ENCODE measurements at places on chromosomes 4 and X.

- no peak for DNase-seq
These were observed 2.4 kb downstream of the TLL1 start for GRCh38 chr4:165875446-165875845.

- DNase-seq: no peak
These were observed 86.2 kb upstream of the KIT start for GRCh38 chr4:54571293-54572151.

DNA sequence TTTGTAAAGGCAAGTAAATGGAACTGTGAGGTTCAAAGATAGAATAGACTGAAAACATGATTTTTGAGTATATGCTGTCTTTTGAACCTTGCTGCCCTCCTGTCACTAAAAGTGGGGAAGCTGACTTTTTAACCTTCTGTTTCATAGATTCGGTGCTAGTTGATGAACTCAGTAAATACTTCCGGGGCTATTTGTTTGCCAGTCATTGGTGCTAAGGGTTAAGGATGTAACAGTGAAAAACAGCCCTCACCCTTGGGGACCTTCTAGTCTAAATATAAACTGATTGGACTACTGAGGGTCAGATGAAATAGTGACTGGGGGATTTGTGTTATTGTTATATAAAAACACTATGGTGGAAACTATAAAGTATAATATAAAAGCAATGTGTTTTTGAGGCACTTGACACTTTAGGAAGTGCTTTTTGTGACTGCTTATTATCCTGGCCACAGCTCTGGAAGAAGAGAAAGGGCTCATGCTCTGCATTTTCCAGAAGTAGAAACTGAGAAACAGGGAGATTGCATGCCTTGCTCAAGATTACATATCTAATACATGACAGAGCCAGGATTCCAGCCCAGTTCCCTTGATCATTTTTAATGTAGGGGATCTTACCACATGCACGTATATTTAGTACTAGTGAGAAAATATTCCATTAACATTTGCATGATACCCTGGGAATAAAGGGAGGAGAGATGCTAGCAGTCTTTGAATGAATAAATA is 3.9 kb downstream of the BST1 start:
- no peak for DNase-seq

DNA sequence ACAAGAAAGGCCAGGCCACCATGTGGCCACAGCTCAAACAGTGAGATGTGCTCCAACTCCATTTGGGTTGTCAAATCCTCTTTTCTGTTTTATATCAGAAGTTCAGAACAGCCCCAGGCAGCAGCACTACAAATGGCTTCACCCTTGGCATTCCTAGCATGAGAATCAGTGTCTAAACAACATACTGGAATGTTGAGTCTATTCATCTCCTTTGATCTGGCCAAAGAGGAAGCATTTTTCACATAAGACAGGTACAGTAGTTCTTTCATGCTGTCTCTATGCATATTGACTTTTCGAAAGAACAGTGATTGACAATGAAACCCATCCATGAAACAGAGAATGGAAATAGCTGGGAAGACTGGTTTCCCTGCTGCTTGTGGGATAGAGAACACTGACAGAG is 289.5 kb downstream of the USP46 start:
- DNase-seq: no peak

GRCh38 chrX:109040057-109040456 is 303.7 kb upstream of the IRS4 start:
- no peak for DNase-seq

DNA sequence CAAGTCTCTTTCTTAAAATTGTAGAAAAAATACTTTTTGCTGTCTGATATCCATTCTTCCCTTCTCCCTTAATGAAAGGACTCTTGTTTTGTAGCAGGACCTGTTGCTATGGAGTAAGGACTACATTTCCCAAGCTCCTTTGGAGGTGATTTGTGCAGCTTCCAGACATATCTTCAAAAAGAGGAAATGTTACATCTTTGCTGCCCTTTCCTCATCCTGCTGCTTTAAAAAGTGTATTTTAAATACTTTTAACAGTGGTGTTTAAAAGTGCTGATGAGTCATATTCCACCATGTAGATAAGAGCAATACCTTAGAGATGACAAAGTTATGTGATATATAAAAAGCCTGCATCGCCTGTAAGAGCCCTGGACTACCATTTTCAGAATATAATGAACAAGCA is 98.7 kb downstream of the CFAP299 start:
- no peak for DNase-seq

DNA sequence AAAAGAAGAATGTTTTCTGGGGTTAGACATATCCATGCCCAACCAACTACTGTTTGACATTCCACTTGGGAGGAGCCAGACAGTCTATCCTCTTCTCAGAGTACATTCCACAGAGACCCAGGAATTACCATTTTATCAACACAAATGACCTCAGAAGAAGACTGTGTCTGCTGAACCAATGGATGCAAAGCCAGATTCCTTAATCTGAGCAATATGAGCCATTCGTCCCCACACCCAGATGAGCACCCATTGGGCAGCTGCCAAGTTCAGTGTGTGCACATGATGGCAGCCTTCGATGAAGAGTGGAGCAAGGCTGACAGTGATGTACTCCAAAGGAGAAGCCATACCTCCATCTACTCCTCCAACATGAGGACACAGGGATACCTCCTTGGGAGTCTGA is 111.3 kb downstream of the ZNF674 start:
- DNase-seq: no peak
